ENCODE measurements at places on chromosomes 2 and 18.

GRCh38 chr2:147760984-147761383 lies 83.8 kb upstream of the ACVR2A start:
- no peak for DNase-seq

DNA sequence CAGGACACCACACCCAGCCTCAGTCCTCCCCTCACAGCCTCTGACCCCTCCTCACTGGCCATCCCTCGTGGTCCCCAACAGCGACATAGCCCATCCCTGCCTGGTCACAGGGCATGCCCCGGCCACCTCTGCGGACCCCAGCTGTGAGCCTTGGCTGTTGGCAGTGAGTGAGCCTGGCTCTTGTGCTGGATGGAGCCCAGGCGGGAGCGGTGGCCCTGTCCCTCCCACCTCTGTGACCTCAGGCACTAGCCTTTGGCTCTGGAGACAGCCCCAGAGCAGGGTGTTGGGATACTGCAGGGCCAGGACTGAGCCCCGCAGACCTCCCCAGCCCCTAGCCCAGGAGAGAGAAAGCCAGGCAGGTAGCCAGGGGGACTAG lies 7.9 kb downstream of the DES start:
- DNase-seq, result no peak

- DNase-seq, result no peak
Observed at GRCh38 chr2:122993592-122993991, 1031.5 kb upstream of the CNTNAP5 start.

- no peak for DNase-seq
Observed at GRCh38 chr2:144466637-144467036, 53.3 kb downstream of the ZEB2 start.

GRCh38 chr2:203790134-203790852 lies 77.3 kb upstream of the CTLA4 start:
- DNase-seq, result no peak

DNA sequence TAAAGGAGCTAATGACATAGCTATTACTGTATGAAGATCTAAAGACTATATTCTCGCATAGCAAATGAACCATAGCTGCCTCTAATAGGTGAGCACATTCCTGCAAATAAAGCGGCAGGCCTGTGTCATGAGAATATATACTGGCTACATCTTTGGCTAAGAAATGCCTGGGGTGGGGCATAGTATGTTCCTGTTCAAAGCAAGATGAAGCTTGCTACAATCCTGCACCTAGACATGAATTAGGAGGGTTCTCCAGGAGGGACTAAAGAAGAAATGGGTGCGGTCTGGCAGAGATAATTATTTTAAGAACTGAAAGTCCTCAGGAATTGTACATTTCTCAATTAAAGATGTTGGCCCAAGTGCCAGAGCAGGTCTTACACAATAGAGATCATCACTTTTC lies 46.8 kb upstream of the PLA2R1 start:
- no peak for DNase-seq

DNA sequence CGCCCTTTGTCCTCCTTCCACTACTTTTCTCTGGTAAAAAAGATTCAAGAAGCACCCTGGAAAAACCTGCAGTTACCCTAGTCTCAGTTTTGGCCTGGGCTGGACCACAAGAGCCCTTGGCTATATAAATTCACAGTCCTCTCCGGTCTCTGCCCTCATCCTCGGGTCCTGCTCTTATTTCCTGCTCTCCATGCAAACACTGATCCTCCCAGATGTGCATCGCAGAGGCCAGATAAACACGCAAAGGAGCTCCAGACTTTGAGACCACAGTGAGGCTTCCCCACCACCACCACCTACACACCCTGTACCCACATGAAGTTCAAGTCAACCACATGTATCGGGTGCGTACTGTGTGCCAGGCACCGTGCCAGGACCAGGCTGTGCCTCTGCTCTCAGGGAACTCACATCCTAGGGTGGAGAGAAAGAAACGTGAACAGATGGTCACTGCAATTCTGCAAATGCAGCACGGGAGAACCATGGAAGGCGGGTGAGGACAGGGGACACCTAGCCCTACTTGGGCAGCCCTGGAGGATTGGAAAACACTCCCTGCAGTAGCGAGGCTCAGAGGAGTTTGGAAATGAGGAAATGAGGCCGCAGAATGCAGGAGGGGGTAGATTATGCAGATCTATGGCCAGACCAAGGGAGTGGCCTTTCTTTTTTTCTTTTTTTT lies 7.4 kb downstream of the CTDSP1 start:
- no peak for DNase-seq

- no peak for DNase-seq
Observed at GRCh38 chr2:25000036-25000435, 28.3 kb upstream of the DNAJC27 start.

DNA sequence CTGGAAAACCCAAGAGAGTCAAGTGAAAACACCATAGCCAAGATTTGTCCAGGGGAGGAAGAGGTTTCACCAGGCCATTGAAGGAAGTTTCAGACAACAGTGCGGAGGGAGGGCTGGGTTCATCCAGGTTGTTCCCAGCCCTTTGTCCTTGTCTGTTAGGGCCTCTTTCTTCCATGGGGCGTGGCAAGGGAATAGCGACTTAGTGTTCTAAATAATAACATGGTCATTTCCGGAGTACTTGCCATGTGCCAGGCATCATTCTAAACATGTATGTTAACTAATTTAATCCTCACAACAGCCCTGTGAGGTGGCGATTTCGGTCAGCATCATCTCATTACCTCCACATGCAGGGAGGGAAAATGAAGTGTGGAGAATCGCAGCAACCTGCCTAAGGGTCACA lies 77.3 kb downstream of the TCF7L1 start:
- DNase-seq, result no peak

DNA sequence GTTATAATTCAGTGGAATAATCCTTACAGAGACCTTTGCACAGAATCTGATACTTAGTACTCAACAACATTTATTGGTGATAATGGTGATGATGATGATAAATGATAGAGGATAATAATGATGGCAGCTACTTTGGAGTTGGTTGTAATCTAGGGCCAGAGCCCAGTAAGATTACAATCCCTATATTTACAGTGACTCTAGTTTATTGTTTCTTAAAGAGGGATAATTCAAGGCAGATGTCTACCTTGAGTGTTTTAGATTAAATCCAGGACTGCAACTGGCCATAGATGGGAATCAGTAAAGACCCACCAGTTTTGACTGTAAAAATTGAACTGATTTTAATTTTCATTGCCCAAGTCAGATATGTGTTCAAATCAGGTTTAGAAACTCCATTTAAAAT lies 813.9 kb upstream of the CNTNAP5 start:
- DNase-seq, result no peak

GRCh38 chr18:21203126-21203525 lies 38.9 kb upstream of the GREB1L start:
- no peak for DNase-seq

GRCh38 chr2:7356909-7357584 lies 439.8 kb downstream of the RNF144A start:
- DNase-seq, result no peak

- no peak for DNase-seq
Observed at GRCh38 chr2:45606796-45607195, 4.3 kb downstream of the SRBD1 start.

DNA sequence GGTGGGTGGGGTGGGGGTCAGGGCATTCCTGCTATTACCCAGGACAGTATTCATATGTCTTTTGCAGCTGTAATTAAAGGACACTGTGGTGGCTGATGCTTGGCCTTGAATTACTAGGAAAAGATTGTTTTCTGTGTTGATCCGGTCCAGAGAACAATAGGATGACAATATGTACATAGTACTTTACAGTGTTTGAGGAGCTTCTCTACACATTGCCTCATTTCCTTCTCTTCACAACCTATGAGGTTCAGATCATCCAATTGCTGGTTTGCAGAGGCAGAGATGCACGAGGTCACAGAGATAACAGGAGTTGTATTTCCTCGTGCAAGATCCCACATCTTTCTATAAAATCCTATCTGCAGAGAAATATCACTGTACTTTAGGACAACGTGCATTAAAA lies 119.5 kb downstream of the LIPG start:
- no peak for DNase-seq

- no peak for DNase-seq
Observed at GRCh38 chr2:105057005-105057404, 19.1 kb downstream of the MRPS9 start.

- no peak for DNase-seq
Observed at GRCh38 chr2:175523001-175523400, 341.5 kb upstream of the ATP5MC3 start.

GRCh38 chr2:213205944-213206343 lies 54.5 kb upstream of the IKZF2 start:
- no peak for DNase-seq

GRCh38 chr18:29028560-29028959 lies 851.6 kb upstream of the CDH2 start:
- no peak for DNase-seq

DNA sequence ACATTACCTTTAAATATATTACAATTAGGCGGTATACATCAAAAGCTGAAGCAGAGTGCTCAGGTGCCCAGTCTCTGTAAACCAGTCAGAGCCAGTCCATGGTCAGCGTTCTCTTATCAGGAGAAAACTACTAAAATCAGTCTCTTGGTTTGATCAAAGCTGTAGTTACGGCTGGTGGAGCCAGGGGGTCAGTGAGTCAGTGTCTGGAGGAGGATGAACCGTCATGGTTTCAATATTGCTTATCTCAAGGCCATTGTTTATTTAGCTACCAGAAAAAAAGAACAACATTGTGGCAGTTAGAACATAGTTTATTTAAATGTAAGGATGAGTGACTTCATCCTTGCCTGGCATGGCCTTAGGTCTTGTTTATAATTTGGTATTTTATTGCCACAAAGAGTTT lies 71.3 kb upstream of the NYAP2 start:
- no peak for DNase-seq

DNA sequence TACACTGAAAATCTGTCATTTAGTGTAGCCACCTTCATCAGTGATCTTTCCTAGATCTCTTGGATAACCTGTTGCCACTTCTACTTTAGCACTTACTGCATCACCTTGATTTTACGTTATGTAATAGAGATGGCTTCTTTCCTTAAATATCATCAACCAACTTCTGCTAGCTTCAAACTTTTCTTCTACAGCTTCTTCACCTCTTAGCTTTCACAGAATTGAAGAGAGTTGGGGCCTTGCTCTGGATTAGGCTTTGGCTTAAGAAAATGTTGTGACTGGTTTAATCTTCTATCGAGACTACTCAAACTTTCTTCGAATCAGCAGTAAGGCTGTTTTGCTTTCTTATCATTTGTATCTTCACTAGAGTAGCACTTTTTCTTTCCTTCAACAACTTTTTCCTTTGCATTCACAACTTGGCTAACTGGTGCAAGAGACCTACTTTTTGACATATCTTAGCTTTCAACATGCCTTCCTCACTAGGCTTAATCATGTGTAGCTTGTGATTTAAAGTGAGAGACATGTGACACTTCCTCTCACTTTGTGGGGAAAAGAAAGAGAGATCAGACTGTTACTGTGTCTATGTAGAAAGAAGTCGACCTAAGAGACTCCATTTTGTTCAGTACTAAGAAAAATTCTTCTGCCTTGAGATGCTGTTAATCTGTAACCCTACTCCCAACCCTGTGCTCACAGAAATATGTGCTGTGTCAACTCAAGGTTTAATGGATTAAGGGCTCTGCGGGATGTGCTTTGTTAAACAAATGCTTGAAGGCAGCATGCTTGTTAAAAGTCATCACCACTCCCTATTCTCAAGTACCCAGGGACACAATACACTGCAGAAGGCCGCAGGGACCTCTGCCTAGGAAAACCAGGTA lies 99.6 kb downstream of the ATL2 start:
- DNase-seq, result no peak

GRCh38 chr2:72562451-72563153 lies 263.2 kb downstream of the EXOC6B start:
- no peak for DNase-seq

DNA sequence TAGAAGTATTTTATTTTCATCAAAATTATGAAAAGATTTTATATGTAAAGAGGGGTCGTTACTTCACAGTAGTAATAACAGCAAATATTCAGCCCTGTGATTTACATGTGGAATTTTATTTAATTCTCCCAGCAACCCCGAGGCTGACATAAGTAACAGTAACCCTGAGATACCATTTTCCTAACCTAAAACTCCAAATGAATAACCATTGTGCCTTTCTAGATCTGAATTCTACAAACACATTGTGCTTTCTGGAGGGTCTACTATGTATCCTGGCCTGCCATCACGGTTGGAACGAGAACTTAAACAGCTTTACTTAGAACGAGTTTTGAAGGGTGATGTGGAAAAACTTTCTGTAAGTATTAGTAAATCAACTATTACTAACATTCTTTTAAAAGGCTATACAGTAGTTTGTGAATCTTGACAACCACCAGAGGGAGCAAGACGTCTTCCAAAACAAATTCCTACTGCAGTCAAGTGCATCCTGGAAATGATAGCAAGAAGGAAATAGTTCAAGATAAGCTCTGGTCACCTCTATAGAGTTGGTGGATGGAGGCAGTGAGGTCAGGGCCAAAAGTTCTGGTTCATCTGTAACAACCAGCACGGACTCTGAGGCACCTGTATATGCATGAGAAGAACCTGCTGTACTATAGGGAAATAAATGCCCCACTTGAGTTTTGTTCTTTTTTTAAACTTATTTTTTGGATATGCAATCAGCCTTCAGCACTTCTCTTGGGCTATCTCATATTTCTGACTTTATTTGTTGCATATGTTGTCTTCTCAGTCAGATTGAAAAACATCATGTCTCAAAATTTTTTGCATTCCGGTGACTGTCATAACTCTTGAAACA lies 37.4 kb downstream of the ACTR2 start:
- no peak for DNase-seq

GRCh38 chr2:60547841-60548240 lies 5.6 kb downstream of the BCL11A start:
- no peak for DNase-seq

GRCh38 chr2:100238471-100238870 lies 83.8 kb downstream of the LONRF2 start:
- DNase-seq, result no peak

DNA sequence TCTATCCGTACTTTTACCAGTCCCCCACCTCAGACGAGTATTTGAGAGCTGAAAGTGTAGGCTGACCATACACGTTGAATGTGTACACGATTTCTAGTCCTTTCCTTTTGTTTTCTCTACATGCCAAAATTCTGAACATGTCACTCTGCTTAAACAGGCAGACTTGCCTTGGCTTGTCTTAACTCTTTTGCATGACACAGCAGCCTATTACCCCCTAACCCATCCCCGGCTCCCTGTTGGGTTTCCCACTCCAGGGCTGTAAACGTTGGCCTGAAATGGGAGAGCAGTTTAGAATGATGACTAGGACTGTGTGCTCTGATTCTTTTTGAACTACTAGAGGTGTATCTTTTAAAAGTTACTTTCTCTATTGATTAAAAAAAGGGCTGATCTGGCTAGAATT lies 19.1 kb downstream of the MTCL1 start:
- DNase-seq, result no peak

GRCh38 chr2:143514413-143514812 lies 385.2 kb downstream of the ARHGAP15 start:
- no peak for DNase-seq

DNA sequence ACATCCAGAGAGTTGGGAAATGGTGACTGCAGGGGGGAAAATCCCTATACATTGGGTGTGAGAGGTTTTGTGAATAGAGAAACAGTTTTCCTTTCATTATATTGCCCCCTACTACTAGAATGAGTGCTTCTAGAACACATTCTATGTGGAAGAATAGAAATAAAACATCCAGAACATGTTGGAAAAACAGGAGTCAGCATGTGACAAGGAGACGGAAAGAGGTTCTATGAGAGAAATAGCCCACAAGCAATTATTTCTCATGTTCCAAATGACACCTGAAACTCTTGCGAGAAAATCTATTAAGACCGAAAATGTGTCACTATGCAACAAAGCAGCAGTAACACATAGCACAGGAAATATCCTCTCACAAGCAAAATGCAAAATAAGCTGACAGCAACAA lies 202.7 kb upstream of the SPOPL start:
- DNase-seq, result no peak
